Smooth muscle cell of trachea (primary cell): ENCODE measurements at places on chromosomes 4 and X. TPM values are rescaled to one million over a fixed set of nuclear protein-coding genes. Genes with fewer than 3 reads are reported as not detected.

The ERVMER34-1 gene
- under 0.01 TPM in 1 of 2 replicates, not detected in the other for total RNA-seq

The RADX gene
- 2.5 and 6.5 TPM in 2 replicates for total RNA-seq

The SPIN2B gene
- total RNA-seq: 8.4 and 13.1 TPM in 2 replicates

The LDB2 gene
- total RNA-seq: 105 and 177 TPM in 2 replicates

The FAM236A gene
- total RNA-seq: not detected in 2 replicates

The FDCSP gene
- total RNA-seq: not detected in 2 replicates

The PCDH7 gene
- 8.9 and 10.3 TPM in 2 replicates for total RNA-seq

The ZNF718 gene
- 5.1 and 6.1 TPM in 2 replicates for total RNA-seq

The HTR2C gene
- total RNA-seq: not detected in 2 replicates

The CCDC120 gene
- total RNA-seq: 0.83 and 1.2 TPM in 2 replicates

The EXOSC9 gene
- total RNA-seq: 14.2 and 40.7 TPM in 2 replicates

The MAP9 gene
- total RNA-seq: 8.1 and 18.9 TPM in 2 replicates

The NHSL2 gene
- 16.7 and 19.8 TPM in 2 replicates for total RNA-seq

The MAGEB2 gene
- total RNA-seq: not detected in 2 replicates

The CRLF2 gene
- not detected in 2 replicates for total RNA-seq

The FRG2 gene
- not detected in 2 replicates for total RNA-seq
